ENCODE measurements at places on chromosomes 3 and 15.

DNA sequence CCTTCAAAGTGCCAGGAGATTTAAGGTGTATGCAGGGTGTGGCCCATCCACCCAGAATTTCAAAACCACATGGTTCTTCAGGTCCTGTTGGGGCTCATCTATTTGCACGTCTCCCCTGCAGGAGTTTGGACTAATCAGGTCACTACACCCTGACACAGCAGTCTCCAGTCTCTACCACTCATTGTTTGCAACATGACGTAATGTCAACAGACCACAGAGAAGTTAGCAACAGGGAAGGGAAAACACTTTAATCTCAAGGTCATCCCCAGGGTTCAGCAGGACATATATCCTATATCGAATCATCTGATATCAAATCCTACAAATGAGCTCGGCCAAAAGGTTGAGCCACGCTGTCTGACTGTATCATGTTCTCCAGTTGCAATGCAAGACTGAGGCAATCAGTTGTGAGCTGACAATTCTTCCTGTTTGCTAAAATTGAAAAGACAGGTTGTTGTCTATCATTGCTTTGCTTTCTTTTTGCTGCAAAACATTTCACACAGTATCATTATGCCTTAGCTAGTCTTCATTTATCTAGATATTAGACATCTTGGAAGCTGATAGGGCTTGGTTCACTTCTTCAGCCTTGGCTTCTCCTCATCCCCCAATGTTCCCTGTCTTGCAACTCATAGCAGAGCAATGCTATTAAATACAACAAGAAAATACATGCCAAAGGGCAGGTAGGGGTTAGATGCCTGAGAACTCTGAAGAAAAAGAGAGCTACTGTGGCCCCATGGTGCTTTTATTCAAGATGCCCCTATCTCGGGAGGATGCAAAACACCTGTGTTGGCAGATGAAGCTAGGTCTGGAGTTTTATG, 13.4 kb upstream of the LEKR1 start:
- no peak for DNase-seq

DNA sequence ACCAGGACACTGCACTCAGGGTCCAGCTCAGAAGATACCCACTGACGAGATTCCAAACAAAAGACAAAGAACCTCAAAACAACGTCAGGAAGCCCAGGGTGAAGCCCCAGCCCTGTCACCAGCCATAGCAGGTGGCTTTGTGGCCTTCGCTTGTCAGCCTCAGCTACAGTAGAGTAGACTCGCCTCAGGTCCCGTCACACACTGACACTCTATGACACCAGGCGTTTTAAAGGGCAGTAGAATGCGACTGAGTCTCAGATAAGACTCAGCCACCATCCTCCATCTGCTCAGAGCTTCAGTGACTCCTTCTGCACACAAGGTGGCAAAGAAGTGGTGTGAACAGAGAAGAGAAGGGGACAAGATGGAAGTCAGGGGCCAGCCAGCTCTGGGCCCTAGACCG, 12.8 kb downstream of the RBPMS2 start:
- no peak for DNase-seq

DNA sequence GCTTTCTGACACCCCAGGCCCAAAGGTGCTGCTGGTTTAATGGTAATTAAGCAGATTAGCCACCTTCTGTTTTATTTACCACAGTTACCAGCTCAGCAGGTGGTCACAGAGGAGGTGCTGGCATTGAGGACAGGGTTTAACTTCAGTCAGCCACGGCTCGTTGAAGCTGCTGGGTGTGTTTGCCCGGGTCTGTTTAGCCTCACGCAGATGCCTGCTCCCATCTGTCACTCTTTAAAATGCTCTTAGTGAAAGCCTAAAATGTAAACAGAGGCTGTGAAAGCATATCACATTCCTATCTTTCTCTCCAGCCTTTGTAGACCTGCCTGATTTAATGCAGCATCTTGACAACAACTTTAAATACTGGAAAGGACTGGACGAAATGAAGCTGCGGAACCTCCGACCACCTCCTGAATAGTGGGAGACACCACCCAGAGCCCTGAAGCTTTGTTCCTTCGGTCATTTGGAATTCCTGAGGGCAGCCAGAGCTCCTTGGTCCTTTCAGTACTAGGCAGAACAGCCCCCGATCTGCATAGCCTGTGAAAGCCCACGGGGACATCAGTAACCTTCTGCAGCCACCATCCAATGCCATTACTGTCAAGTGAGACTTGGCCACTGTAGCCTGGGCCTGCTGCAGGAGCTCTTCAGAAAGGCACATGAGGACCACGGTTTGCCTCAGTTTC, 156.0 kb downstream of the PDE8A start:
- DNase-seq, result no peak

DNA sequence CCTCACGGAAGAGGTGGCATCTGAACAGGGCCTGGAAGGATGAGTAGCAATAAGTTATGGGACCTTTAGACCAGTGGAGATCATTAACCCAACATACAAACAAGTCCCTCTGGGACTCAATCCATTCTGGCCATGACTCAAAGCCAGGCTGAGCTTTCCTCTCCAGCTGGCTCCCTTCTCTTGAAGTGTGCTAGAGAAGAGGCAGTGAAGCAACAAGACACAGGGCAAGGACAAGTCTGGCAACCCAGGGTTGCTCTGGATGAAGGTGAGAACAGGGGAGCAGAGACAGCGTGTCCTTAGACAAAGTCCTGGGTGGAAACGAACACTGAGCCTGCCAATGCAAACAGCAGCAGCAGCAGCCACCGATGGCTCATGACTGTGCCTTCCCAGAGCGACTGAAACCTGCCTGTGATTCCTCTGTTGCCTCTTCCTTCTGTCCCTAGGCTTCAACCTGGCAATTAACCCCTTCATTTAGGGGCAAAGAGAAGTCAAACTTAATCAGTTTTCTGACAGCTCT, 86.8 kb downstream of the BDH1 start:
- no peak for DNase-seq

DNA sequence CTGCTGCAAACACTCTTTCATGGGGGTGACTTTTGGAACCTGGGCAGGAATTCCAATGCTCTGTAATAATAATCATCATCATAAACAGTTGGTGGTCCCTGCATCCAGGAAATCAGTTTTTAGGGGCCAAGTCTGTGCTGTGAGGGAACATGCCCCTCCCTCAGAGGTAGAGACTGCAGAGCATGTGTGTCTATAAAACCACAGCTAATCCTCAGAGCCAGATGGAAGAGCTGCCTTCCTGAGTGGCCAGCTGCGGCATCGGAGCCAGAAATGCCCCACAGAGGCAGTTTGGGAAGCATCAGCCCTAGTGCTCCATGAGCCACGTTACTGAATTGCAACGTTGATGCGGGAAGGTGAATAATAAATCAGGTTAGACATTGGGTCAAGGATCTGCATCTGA, 12.9 kb upstream of the TPM1 start:
- DNase-seq, result no peak

DNA sequence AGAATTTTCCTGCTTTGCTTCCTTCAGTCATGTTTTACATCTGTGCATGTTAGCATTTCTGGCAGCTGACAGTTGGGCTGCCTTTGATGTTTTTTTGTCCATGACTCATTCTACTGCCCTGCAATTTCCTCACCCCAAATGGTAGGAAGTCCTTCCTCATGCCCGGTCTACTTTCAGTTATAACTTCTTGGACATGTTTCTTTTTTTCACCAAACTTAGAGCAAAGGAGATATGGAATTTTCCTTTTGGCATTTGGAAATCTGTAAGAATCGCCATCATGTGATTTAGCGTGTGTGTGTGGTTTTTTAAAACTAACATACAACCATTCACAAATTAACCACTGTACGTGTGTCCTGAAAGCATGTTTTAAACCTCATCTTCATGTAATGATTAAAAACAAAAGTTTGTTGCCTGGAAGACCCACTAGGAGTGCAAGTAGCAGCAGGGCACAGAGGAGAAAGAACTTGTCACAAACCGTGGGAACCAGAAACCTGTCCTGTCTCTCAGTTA, 430.7 kb upstream of the CFAP20DC start:
- peak; percentile 79 for DNase-seq

- peak; percentile 77 for DNase-seq
Observed at GRCh38 chr3:25191673-25192072, 236.4 kb upstream of the RARB start.

DNA sequence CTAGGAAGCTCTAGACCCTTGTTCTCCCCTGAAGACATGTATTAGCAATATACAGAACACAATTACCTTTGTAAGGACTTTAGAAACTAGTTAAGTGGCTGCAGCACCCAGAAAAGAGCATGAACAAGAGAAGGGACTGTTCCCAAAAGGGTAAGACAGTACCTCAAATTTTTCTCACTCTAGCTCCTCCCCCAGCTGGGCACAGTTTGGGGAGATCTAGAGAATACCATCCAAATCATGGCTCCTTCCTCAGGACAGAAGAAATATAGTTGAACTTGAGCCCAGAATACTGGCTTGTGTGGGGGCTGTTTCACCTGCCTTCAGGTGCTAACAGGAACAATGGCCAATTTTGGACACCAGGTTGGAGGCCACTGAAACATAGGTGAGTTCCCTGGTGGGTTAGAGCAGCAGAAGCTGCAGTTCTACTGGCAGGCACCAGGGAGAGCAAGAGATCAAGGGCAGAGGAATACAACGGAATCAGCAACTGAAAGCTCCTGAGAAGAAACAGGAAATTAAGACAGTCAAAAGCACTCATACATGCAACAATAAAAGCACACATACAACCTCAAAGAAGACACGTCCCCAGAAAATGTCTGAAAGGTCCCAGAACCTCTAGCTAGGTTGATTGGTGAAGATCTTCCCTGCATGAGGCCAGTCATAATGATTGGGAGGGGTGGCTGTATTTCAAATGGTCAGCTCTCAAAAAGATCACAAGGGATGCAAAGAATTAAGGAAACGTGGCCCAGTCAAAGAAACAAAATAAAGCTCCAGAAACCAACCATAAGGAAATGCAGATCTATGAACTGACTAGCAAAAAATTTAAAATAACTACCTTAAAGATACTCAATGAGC, 104.9 kb upstream of the ASB14 start:
- DNase-seq, result peak; percentile 41

DNA sequence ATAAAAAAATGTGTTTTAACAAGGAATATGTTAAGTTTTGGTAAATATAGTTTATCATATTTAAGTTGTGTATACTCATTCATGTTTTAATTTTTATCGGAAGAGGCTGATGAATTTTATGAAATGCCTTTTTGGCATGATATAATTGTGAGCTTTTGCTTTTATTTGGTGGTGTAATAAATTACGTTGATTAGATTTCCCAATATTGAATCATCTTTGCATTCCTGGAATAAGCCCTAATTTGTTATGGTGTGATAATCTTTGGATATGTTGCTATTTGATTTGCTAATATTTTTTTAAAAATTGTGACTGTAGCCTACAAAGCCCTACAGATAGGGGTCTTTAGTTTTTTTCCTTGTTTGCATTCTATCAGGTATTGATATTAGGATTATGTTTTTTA, 107.4 kb downstream of the IGF1R start:
- DNase-seq, result peak; percentile 16

DNA sequence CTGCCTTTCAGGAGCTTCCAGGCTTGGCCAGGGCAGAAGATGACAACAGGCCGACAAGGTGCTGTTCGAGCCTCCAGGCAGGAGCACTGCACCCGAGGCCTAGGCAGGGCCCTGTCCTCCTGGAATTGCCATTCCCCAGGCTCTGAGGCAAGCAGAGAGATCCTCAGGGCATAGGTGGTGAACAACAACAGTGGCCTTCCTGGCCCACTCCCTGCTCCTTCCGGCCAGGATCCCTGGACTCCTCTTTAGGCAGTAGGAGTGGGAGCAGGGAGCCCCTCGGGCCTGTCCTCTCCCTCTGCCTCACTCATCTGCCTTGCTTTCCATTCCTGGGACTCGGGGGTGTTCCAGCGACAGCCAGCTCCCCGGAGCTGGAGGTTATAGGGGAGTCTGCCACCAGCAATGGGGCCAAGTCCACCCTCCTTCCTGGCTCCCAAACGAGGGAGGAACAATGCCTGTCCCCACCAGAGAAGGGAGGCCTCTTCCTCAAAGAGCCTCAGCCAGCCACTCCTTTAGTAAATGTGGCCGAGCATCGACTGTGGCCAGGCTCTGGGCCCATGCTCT, 135.0 kb downstream of the NUP210 start:
- DNase-seq, result no peak

- DNase-seq, result no peak
Observed at GRCh38 chr3:32435911-32436815, 44.5 kb downstream of the CMTM7 start.

DNA sequence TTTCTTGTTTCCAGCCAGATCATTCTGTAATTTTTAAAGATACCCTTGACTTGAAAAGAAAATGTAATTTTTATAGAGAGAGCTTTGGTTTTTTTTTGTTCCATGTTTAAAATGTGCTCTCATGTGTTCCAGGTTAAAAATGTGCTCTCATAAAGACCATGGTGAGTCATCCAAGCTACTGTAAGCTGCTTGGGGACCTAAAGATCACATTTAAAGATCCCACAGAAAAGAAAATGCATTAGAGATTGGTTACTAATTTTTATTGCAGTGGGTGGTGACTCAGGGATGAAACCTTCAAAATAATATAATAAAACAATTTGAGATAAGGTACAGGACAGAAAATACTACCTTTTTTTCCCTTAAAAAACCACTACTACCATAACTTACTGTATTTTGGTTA, 11.0 kb downstream of the TCF12 start:
- DNase-seq, result peak; percentile 82

- DNase-seq, result peak; percentile 5
Observed at GRCh38 chr3:111012388-111013248, 59.0 kb upstream of the NECTIN3 start.

DNA sequence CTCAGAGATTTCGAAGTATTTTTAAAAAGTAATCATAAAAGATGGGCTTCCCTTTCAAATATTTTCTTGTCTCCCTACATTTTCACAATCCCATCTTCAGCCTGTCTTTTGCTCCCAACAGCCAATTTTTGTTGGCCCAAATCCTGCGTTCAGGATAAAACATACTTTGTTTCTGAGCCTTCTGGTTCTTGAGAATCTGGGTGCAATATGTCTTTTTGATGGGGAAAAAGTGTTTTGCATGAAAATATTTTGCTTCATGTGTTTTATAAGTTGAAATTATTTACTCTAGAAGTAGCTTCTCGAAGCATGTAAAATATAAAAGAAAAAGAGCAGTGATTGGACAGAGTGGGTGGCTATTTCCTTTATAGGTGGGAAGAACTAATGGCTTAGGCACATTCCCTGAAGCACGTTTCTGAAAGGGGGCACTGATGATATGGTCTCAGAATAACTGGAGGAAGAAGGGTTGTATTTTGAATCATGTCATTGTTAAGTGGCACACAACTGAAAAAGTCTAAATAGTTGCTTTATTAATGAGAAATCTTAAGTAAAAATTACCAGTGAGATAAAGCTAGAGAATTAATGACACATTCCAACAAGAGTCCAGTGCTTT, 3.9 kb downstream of the UNC13C start:
- DNase-seq, result no peak

DNA sequence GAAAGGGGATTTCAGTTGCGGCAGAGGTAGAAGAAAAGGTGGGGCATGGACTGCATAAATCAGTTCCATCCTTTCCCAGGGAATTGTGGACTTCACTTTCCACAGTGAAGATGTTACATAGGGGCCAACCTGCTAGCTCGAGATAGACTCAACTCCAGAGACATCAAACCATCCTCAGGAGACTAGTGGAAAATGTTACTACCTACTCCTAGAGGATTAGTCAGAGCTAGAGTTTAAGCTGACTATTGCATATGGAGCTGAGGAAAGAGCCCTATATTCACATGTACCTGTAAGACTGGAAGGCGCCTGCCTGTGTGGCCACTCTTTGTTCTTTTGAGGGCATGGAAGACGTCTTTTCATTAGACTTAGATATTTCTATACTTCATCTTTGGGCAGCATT, 69.2 kb downstream of the KLHL25 start:
- no peak for DNase-seq
